ENCODE measurements at places on chromosomes 2 and 18.

DNA sequence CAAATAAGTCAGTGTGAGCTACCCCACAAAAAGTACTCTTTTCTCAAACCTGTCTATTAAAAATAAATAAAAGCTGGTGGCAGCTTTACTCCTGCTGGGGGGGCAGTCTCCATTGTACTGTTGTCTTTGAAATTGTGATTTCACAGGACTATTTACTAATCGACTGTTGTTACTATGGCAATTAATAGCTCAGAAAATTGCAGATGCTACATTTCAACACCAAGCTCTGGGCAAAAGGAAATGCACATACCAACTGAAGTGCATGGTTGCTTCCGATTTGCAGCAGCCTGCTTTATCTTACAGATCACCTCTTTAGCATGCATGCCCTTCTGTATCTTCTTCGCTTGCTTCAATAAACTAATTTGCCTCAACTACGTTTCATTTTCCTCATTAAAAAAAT, 117.6 kb upstream of the DAPL1 start:
- DNase-seq, result no peak

DNA sequence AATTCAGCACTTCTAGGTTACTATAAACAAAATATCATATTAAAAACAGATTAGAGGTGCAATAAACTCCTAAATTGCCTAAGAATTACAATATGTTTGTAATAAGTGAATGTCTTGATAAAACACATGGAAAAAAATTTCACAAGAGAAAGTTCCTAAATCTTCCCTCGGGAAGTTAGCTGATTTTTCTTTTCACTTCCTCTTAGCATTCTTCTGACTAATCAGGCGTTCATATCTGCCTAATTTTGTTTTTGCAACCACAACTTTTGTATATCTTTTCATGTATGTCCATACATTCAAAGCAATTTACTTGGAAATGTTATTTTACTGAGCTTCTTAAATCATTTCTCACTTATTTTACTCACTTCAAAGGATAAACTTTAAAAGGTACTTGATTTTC, 88.5 kb downstream of the RTTN start:
- no peak for DNase-seq

DNA sequence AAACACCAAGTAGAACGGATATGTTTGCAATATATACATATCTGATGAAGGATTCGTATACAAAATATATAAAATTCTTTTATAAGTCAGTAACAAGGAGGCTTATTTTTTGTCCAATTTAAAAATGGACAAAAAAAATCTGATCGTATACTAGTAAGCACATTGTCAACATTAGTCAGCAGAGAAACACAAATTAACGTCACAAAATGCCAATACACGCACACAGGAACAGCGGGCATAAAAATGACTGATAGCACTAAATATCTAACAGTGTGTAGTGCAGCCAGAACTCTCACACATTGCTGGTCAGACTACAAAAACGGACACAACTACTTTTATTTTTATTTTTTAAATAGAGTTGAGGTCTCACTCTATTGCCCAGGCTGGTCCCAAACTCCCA, 69.5 kb downstream of the LAMA1 start:
- no peak for DNase-seq

GRCh38 chr2:54666634-54667265, 56.7 kb upstream of the EML6 start:
- DNase-seq, result no peak

GRCh38 chr18:49819823-49820671, 6.7 kb upstream of the ACAA2 start:
- peak; percentile 33 for DNase-seq

DNA sequence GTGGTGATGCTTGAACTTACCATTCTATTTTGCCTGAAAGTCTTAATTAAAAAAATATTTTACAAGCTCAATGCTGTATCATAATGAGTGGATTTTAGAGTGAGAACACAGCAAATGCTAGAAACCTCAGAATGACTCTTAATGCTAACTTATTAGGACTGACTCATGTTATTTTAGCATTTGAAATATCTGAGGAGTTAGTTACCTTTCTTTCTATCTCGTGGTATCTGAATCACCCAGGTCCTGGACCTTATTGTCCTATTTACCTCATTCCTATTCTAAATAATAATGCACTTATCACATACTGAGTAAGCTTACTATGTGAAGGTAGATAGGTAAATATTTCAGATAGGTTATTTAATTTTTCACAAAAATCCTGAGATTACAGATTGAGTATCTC, 70.7 kb downstream of the SOS1 start:
- DNase-seq, result no peak

- DNase-seq, result no peak
Measured at GRCh38 chr18:61984349-61984748, 91.5 kb upstream of the RNF152 start.

DNA sequence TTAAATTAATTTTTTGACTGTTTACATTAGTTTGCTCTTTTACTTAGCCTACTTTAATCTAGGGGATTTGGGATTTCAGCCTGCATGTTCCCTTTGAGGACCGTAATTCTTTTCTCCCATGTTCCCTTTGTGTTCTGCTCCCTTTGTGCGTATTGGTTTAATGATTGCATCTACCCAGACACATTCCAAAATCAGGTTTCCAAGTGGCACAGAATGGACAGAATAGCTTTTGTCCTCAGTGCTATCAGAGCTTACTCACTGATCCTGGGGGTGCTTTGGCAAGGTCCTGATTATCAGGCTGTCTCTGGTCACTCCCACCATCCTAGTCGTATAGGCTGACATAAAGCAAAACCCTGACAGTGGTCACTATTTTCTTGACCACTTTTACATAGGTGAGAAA, 867.5 kb downstream of the TSN start:
- DNase-seq, result no peak

GRCh38 chr2:50732796-50733195, 299.1 kb downstream of the NRXN1 start:
- DNase-seq, result no peak

- DNase-seq, result no peak
Measured at GRCh38 chr2:215423234-215423633, 12.6 kb downstream of the FN1 start.

DNA sequence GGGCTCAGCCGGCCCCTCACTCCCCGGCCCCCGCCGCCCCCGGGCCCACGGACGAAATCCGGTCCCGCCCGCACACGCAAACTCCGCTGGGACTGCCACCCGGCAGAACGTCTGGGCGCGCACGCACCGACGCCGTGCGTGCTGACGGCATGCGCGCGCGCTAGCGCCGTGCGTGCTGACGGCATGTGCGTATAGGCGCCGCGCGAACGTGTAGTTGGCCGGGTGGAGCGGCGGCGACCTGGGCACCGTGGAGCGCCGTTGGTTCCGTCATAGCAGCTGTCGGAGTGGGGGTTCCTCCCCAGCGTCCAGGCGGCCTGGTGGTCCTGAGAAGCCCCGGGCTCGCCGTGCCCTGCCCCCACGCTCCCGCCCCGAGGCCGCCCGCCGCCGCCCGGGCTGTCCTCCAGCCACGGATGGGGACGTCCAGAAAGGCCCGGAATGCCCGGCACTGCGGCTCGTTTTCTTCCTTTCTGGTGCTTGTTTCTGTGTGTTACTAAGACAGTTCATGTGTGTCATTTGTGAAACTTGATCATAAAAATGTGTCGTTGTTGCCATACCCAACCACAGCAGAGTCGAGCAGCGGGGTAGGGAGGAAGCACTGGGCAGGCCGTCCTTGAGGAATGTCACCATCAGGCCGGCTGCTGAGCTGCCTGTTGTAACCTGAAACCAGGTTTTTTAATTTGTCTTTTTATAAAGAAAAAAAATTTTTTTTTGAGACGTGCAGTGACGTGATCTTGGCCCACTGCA, at the start of gene TXNL4A:
Gene TXNL4A (minus strand): TSS at position 113 of the 744 bp plus-strand sequence. CDS start 171 bp downstream, outside the sequence.
- DNase-seq, result peak; percentile 86

- peak; percentile 88 for DNase-seq
Measured at GRCh38 chr2:10448576-10449485, 704 bp upstream of the ODC1 start.

- DNase-seq, result no peak
Measured at GRCh38 chr18:41642756-41643155, 312.3 kb upstream of the PIK3C3 start.

DNA sequence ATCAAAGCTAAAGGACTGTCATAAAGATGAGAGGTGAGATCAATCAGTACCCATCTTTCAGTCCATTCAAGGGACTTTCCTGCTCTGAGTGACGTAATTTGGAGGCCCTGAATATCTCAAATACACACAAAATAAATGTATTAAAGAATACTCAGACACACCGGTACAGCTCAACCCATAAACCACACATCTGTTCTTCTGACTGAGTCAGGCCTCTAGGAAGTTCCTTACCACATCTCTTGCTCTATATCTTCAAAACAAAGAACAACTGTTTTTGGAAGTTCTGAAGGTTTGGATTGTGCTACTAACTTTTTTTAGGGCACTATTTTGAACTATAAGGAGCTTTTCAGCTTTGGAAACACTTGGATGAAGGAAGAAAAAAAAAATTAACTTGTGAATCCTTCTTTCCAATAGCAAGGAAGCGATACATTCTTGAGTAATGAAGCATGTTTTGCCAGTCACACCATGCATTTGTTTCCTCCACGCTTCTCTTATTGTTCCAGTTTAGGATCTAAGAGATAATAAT, 866.5 kb upstream of the VRK2 start:
- no peak for DNase-seq

GRCh38 chr2:37669446-37669845, 2.0 kb downstream of the CDC42EP3 start:
- DNase-seq, result no peak

- DNase-seq, result no peak
Measured at GRCh38 chr2:199979398-199979797, 24.0 kb downstream of the MAIP1 start.

DNA sequence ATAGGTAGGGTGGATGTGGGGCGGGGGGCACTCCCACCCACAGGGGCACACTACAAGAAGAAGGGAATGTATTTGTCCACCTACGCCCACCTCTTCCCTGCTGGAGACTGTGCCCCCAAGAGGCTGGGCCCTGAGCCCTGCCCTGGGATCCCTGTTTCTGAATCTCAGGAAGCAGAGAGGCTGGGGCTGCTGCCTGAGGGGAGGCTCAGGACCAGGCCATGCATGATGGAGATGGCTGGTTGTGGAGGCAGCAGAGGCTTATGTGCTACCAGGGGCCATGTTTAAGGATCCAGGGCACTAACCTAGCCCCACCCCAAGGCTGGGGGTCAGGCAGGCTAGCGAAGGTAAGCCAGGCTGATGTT, 81.1 kb upstream of the OTOF start:
- no peak for DNase-seq

DNA sequence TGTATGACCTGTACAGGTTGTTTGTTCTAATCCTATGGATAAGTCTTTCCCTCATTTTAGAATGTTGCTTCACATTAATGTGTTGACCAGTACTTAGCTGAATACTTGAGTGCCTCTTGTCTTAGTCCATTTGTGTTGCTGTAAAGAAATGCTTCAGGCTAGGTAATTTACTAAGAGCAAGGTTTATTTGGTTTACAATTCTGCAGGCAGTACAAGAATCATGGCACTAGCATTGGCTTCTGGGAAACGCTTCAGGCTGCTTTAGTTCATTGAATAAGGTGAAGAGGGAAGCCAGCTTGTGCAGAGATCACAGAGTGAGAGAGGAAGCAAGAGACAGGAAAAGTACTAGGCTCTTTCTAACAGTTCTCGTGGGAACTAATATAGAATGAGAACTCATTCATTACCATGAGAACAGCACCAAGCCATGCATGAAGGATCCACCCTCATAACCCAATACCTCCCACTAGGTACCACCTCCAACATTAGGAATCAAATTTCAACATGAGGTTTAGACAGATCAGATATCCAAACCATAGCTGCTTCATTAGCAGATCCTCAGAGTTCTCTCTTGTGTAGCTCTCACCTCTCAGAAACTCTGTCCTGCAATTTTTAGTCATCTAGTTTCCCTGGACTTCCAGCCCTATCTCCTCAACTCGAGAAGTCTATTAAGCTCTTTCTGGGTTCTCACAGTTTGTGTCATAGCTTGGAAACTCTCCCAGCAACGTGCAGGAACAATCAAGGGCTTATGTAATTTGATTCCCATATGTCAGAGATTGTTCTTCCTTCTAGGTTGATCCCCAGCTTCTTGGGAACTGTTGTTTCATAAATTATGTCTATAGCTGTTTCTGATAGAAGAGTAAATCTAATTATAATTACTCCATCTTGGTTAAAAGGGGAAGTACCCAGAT, 2082.3 kb upstream of the CELF4 start:
- no peak for DNase-seq

DNA sequence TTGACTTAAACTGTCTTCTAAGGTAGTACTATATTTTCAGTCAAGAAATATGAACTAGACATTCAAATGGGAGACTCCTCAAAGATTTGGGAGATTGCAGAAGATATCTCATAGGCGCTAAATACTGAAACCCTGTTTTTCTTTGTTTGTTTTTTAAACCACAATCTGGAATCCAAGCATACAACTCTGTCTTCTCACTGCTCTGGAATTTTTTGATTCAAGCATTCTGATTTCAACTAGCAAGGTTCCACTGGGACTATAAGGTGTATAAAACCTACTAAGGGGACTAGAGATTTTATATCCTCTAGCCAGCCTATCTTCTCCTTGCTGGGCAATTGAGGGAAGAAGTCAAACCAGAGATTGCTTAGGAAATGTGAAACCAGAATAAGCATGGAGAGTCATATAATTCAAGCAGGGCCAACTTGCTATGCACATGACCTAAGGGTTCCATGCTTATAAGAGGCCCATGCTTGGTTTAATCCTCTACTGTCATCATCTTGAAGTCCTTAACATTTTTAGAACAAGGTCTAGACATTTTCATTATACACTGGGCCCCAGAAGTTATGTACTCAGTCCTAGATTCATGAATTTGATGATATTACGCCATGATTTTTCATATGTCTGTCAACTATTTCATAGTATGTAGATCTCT, 405.5 kb downstream of the PARD3B start:
- DNase-seq, result no peak

GRCh38 chr2:11491348-11491933, 25.5 kb upstream of the E2F6 start:
- no peak for DNase-seq

GRCh38 chr2:127575185-127575765, 39.8 kb downstream of the MYO7B start:
- DNase-seq, result peak; percentile 16

GRCh38 chr18:21575656-21576055, 24.8 kb downstream of the ESCO1 start:
- DNase-seq, result no peak

- DNase-seq, result no peak
Measured at GRCh38 chr2:206217743-206218142, 56.7 kb upstream of the ZDBF2 start.

- no peak for DNase-seq
Measured at GRCh38 chr2:175039490-175039889, 34.3 kb upstream of the CHN1 start.

Data from hematopoietic multipotent progenitor cell (in vitro differentiated cells).